Activated B cell treated with CpG ODN at 0.5 μM for 24 hours (primary cell): ENCODE measurements at places on chromosomes 1 and 21.

DNA sequence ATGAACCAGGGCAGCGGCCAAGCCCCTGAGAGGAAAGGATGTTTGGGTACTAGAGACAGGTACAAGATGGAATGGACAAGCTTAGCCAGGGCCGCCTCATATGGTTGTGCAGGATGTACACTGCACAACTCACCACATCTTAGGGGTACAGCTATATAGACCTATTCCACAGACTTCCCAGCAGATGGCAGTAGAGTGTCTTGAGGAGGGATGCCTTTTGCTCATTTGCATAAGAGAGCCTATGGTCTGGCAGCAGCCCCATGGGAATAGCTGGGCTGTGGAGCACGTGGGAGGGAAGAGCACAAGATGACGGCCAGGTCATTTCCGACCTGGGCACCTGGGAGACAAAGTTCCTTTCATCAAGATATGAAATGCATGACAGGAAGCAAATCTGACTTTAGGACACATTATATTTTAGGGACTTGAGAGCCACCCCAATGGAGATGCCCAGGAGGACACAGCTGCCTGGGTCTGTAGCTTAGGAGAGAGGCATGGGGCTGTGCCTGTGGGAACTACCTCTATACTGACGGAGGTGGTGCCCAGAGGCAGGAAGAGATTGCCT is 215.5 kb downstream of the KCNJ6 start:
- no peak for DNase-seq

- no peak for DNase-seq
Measured at GRCh38 chr1:54172614-54173599, 20.1 kb upstream of the CDCP2 start.

- DNase-seq, result no peak
Measured at GRCh38 chr1:39489567-39490239, 1.7 kb upstream of the BMP8A start.

DNA sequence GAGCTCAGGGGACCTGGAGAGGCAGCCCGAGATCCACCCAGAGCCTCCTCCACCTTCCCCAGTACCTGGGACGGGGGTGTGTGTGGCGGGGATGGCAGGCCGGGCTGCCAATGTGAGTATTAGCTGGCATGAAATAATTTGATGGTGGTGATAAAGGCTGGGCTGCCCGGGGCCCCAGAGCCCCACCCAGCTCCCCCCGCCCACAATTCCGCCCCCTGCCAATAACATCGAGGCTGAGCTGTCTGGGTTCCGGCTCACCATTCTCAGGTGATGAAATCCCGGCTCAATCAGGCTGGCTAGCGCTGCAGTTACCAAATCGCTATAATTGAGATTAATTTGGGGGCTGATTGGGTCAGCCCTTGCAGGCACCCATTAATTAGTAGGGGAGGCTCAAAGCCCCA is 103.8 kb upstream of the CASZ1 start:
- no peak for DNase-seq
